ENCODE measurements at places on chromosomes 12 and 14.

DNA sequence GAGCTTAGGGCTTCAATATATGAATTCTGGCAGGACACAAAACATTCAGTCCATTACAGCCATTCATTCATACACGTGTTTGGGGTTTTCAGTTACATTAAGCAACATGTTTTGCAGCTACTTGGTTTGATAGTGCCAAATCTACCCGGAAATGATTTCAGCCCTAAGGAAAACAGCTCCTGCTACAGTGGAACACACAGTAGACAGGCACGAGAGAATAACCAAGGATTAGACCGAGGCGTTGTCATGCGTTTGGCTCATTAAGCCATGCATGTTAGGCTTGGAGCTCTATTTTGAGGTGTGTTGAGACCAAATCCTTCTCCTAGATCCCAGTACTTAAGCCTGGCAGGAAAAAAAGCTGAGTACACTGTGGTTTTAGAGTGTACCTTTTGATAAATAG, 177.4 kb downstream of the PRKCH start:
- DNase-seq: peak; percentile 54

DNA sequence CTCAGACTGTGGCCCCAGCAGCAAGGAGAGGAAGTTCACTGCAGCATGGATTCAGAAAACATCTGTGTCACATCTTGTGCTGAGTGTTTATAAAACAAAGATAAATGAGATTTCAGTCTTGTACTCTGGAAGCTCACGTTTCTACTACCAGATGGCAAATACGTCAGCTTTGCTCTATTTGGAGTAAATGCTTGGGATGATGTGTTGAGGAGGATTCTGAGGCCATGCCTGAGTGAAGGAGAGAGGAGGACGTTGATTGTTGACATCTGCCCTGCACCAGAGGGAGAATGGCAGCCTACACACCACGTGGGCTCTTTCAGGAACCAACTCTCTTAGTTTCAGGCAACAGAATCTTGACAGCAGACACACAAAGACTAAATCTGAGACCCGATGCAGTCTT, 188.9 kb downstream of the TMEM132C start:
- peak; percentile 77 for DNase-seq

GRCh38 chr14:31037709-31038221, 11.6 kb upstream of the STRN3 start:
- no peak for DNase-seq

- no peak for DNase-seq
Observed at GRCh38 chr12:49708851-49709250, 1.6 kb upstream of the FMNL3 start.

DNA sequence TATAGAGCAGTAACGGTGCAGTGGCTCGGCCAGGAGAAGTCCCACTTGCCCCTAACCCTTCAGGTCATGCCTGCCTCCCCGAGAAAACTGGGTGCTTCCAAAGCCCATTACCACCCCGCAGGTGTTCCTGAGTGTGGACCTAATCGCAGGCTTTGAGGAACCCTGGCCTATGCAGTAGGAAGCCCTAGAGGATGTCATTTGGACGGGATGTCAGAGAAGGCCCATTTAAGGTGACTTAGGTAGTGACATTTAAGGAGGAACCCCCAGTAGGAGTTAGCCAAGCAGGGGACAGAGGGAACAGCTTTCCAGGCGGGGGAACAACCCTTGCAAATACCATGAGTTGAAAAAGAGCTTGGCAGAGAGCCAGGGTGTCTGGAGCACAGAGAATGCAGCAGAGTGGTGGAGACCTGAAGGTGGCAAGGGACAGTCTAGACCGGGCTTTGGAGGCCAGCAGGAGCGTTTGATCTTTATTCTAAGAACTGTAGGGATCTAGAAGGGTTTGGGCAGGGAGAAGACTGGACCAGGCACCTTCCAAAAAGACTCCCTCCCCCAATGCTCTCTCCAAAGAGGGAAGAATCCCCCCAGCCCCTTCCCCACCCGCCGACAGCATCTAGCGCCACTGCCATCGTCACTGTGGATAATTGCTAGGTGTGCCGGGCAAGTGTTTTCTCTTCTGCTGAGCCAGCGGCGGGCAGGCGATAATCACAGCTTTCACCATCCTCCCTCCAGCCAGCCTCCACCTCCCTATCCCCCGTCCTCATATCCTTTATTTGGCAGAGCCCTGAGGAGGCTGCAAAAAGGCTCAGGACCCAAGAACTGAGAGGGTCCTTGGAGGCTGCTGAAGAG, 33.3 kb upstream of the BEGAIN start:
- DNase-seq: peak; percentile 24

All from lung (tissue), 17 donors.